SW 1271 (cell line): ENCODE measurements at places on chromosomes 1 and 21.
A peak's percentile ranks its signal among the peaks of the same experiment; 100 is the strongest.

DNA sequence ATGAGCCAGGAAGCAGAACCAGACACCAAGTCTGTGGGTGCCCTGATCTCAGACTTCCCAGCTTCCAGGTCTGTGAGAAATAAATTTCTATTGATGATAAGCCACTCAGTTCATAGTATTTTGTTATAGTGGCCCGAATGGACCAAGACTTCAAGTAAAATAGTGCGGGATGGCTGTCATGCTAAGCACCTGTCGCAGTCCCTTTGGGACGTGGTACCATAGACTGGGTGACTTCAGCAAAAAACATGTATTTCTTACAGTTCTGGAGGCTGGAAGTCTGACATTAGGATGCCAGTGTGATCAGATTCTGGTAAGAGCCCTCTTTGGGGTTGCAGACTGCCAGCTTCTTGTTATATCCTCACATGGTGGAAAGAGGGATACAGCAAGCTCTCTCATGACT, 2.6 kb upstream of the C1orf198 start:
- no peak for DNase-seq

- peak; percentile 87 for DNase-seq
Observed at GRCh38 chr1:156126043-156126629, 11.6 kb downstream of the LMNA start.

DNA sequence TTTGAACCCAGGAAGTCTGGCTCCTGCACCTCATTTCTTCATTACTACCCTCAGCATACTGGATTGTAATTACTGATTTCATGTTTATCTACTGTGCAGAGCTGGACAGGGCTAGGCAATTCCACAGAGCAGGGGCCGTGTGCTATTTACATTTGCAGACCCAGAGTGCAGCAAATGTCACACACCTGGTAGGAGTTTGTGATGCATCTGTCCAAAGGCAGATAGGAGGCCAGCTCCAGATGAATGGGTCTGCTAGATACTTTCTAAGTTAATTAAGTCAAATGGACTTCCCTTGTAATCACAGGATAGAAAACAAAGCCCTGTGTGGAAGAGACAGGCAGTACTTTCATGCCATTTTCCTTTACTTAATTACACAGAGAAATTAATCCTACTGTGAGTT, 46.2 kb downstream of the PGBD5 start:
- no peak for DNase-seq

DNA sequence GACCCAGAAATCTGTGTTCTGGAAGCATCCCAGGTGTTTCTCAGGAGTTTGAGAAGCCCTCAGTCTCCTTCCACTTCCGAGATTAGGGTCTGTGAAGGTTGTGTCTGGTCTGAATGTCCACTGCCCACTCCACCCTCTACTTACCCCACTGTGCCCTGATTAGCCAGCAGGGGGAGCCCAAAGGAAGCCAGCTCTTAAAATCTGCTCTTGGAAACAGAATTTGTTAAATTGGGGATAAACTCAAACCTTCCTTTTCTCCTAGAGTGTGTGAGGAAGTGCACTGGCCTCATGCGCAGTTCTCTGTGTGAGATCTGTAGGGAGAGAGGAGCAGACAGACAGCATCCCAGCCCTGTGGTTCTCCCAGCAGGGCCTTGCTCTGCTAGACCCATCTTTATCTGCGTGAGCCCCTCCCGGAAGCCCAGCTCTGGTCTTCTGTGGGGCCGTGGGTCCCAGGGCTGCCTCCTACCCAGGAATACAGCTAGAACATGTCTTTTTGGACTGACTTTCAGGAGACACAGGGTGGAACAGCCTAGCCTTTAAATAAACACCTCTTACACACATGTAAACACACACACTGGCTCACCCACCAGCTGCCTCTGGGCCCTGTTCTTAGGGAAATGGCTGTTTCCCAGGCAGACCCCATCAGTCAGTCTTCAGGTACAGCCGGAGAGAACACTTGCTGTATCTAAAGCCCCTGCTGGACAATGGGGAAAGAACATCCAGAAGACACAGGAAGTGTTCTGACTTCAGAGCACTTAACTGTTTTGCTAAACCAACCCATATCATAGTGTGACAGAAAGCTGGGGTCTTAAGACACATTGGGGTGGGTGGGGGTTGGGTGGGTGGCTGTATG, 52.2 kb downstream of the SMYD2 start:
- DNase-seq: peak; percentile 40

DNA sequence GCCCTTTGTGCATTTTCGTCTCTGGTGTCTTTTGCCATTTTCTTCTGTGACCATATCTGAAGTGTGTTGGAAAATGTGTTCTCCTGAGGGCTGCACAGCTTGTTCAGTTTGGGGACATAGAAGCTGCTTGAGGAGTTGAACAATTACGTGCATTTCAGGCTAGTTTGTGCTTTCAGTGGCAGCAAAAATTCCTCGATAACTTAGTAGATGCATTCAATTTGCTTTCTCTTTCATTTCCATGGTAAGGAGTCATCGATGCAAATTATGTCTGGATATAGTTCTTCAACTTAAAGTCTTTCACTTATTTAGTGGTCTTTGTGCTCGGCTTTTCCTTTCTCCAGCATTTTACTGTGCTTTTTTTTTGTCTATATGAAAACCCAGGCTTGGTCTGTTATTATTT, 441.5 kb downstream of the PLA2G4A start:
- DNase-seq: no peak

DNA sequence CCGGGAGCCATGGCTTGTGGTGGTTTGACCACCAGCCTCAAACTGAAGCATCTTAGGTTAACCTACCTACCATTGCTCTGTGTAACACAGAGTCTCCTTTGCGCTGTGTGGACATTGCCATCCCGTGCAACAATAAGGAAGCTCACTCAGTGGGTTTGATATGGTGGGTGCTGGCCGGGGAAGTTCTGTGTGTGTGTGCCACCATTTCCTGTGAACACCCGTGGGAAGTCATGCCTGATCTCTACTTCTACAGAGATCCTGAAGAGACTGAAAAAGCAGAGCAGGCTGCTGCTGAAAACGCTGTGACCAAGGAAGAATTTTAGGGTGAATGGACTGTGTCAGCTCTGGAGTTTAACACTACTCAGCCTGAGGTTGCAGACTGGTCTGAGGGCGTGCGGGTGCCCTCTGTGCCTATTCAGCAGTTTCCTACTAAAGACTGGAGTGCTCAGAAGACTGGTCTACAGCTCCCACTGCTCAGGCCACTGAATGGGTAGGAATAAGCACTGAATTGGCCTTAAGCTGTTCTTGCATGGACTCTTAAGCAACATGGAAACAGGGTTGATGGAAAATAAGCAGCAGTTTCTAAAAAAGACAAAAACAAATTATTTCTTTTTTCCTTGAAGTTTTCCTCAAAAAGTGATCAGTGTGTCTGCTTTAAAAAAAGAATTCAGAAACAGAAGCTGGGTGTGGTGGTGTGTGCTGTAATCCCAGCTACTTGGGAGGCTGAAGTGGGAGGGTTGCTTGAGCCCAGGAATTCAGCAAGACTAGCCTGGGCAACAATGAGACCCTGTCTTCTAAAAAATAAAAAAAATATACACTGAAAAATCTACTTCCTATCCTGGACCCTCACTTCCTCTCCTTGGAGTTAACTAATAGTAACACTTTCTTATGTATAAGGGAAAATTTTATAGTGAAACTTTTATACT, 14.6 kb downstream of the CEP350 start:
- DNase-seq: no peak

- no peak for DNase-seq
Observed at GRCh38 chr21:16536643-16537434, 807.1 kb downstream of the USP25 start.

- no peak for DNase-seq
Observed at GRCh38 chr21:36247316-36248010, 72.5 kb upstream of the MORC3 start.

DNA sequence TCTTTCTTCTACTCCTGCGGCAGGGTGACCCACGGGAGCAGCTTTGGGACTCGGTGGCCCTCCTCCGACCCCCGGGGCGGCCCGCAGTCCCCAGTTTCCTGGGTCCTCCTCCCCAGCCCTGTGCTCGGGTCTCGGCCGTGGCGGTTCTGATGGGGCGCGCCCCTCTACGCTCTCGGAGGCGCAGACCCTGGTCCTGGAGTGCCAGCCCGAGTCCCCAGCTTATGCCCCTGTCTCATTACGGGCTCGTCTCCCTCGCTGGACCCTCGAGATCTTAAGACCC, 430 bp downstream of the BTG2 start:
- no peak for DNase-seq

DNA sequence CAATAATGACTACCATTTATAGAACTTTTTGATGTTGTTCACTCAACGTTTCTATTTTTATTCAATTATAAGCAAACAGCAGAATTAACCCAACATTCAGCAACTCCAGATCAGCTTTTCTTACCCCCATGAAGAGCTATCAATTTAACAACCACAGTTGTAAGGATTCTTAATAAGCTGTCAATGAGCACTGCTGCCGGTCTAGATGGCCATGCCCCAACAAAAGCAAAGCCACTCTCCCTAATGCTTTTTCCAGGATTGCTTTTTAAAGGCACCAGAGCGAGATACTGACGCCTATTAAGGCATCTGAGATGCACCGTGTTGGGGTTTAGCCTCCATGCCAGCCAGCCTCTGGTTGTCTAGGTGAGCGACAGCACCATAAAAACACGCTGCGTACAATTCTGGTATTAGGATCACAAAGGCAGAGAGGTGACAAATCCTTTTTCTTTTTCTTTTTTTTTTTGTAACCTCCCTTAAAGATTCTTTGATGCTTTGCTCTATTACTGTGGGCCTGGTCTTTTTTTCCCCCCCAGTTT, 39.5 kb downstream of the PTPRC start:
- no peak for DNase-seq

DNA sequence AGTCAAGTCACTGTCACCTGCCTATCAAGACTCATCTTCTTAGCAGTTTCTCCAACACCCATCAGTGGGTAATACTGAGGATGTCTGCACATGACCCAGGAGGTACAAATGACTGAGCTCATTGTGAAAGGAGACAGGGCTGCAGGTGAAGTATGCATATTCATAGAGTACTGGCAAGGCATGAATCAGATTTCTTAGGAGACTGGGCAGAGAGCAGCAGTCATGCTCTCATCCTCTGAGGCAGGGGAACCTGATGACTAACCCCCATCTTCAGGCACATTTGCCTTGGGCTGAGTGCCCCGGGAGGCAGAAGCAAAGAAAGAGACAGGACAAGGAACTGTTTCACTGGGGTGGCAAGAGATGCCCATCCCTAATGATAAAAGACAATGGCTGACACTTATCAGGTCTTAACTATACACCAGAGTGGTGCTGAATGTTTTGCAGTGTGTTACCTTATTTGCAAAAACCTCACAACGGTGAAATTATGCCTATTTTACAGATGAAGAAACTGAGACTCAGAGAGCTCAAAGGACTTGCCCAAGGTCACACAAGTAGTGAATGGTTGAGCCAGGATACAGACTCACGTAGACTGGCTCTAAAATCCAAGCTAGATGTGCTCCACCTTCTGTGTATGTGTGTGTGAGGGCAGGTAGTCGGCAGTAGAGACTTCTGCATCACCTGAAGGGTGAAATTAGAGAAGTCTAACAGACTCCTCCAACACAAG, 9.2 kb upstream of the GRHL3 start:
- no peak for DNase-seq

GRCh38 chr1:195745189-195746010, 862.8 kb downstream of the KCNT2 start:
- DNase-seq: no peak

DNA sequence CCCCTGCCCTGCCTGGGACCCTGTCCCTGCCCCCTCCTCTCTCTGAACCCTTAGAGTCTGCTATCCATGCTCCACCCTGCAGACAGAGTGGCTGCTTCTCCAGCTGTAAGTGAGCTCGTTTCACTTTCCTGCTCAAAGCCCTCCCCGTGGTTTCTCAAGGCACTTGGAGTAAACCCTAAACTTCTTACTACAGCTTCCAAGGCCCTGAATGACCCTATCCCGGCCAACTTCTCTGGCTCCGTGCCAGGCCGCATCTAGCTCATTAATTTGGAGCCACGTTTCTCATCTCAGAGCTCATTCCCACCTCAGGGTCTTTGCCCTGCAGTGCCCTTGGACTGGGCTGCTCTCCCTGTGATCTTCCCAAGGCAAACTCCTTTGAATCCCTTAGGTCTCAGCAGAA, 235.1 kb upstream of the RUNX1 start:
- DNase-seq: no peak

- DNase-seq: no peak
Observed at GRCh38 chr1:27778056-27778455, 5.0 kb downstream of the STX12 start.

DNA sequence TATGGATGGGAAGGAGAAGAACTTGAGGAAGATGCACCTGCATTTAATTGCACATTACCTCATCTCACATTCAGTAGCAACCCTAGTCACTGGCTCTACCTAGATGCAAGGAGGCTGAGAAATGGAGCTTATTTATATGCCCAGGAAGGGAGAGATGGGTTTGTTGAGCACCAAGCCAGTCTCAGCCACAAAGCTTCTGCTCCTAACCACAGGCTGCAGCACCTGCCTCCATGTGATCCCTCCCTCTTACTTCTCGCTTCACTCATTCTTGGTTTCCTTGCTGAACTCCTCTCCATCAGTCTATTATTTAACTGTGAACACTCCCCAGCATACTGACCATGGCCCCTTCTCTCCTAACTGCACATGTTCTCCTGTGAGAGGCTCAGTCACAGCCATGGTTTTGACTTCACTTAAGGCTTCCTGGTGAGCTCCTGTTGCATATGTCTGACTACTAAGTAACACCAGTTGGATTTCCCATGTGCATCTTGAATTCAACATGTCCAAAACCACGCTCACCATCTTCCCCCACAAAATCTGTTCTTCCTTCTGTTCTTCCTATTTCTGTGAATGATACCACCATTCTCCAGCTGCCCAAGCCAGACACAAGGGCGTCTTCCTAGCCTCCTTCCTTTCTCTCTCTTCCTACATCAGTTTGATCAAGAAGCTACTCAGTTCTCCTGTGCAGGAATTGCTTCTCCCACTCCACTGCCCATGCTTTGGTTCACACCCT, 139.8 kb downstream of the AK5 start:
- no peak for DNase-seq

- DNase-seq: no peak
Observed at GRCh38 chr21:36021251-36021837, 39.0 kb downstream of the SETD4 start.

DNA sequence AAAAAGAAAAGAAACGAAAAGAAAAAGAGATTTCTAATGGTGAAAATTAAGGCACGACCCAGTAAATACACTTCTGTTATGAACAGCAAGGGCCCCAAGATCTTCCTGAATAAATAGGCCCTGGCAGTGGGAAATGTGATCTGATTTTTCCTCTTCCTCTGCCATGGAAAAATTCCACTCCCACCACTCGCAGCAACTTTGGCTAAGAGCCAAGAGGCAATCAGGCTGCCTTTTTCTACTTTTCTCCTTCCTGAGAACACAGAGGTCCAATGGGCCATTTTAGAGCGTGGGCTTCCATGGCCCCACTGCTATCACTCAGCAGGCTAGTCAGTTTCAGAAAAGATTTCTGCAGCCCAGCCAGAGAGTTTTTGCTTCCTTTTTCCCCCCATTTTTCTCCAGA, 33.7 kb upstream of the AK4 start:
- DNase-seq: no peak
